ENCODE measurements at places on chromosomes 5 and 9.

DNA sequence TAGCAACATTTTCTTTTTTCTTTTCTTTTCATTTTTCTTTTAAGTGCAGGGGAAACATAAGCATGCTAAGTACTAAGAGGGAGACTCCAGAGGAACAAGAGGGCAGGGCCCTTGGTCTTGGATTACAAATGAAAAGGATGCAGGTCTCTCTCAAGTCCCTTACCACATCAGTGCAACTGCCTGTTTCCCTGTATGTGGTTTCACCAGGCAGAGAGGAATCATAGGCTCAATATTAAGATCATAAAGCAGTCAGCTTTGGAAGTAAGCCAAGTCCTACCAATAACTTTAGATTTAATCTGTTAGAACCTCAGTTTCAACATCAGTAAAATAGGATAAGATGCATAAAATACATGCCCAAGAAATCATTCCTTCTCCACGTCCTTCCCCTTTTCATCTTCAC is 422.7 kb upstream of the PAPPA start:
- DNase-seq, result no peak

DNA sequence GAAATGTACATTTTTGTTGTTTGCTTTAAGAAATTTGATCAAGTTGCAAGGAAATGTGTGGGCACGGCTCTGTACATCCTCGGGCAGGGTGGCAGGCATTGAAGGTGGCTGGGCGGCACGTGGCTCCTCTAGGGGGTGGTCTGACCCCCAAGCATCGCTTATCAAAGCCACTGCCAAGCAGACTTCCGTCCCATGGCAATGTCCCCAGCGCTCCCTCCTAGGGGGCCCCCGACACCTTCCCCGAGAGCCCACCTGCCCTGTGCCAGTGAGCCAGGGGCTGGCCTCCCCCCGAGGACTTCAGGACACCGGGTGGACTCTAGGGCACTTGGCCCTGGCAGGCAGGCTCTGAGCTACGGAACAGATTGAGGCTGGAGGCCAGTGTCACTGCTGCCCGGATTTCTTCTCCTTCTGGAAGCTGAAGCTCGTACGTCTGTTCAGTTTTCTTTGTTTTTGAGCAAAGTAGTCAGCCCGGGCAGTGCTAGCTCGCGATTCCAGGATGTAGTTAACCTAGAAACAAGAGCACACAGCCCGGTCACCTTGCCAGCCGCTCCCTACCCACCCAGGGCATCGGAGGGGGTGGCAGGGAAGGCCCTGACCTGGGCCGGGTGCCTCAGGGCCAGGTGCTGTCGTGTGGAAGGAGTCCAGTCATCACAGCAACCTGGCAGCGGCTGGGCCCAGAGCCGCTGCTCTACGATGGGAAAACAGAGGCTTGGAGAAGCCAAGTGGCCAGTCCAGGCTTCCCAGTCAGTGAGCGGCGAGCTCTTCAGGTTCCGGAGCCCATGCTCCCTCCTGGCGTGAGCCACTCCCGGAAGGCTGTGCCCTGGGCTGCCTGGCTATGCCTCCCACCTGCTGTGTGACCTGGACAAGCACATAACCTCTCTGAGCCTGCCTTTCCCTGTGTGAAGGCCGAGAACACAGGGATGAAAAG is 177.1 kb downstream of the GAPVD1 start:
- no peak for DNase-seq

DNA sequence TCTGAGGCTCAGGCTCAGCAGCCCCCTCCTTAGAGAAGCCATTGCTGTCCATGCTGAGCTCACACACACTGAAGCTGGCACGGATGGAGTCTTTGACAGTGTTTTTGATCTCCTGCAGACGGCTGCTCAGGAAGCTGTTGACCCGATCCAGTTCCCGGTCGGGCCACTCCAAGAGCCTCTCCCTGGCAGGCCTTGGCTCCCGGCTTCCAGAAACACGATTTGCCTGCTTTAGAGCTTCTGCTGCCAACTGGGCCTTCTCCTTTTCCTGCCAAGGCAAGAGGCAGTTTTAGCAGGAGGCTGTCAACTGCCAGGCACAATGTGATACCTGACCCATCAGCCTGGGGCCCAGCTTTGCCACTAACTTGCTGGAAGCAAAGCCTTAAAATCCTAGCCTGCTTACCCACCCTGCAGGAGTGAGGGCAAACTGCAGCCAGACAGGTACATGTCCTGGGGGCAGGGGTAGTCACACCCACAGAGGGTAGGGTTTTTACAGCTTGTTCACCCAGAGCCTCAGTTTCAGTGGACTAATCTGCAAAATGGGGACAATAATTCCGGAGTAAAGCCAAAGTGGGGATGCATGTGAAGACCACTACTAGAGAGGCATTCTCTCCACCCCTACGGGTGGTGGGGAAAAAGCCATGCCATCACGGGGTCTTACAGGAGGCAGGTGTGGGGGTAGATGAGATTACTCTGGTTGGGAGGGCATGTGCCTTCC is 8.3 kb upstream of the DDX41 start:
- DNase-seq, result no peak

DNA sequence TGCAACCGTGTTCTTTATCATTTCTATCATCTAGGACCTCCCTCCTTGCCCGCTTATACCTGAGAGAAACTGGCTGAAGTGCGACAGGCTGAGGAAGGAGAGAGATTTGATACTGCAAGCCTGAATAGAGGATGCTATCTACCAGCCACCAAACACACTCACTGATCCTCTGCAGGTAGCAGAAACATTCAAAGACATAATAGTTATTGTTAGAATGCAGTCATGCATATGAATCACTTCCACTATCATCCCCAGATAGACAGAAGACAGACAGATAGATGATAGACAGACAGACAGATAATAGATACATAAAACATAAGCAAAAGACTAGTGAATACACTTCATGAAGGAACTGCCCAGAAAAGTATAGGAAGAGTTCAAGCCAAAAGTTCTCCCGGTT is 32.9 kb downstream of the FAM81B start:
- DNase-seq, result no peak

GRCh38 chr9:133509179-133510083 is 15.3 kb downstream of the MYMK start:
- DNase-seq, result peak; percentile 19

DNA sequence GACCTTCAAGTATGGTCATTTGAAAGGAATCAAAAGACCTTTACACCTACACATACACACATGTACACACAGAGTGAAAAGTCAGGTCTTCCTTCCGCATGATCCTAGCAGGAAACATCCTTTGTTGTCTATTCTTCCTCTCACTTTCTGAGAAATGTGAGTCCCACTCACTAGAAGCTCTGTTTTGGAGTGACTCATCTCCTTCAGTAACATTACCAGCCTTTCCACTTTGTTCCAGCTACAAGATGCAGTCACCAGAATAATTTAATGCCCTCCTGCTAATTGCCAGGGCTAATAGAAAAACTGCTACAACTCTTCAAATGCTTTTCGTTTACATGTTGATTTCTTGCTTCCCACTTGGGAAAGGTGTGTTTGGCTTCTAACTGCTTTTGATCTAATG is 417.3 kb downstream of the RASEF start:
- no peak for DNase-seq

GRCh38 chr5:142922223-142922952 is 152.2 kb downstream of the ARHGAP26 start:
- DNase-seq, result peak; percentile 57

DNA sequence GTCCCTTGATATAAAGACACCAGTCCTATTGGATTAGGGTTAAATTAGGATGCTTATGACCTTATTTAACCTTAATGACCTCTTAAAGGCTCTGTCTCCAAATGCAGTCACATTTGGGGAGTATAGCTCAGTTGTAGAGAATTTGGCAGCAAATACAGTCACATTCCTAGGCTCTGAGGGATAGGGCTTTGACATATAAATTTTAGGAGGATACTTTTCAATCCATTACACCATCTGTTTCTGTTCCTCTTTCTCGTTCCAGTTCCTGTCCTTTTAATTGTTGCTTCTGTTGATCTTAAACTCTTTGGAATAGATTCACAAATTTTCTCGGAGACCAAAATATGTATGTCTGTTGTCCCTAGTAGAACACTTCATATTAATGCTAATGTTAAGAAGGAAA is 390.0 kb upstream of the PCSK5 start:
- no peak for DNase-seq

- DNase-seq, result no peak
These were observed 25.7 kb upstream of the KCNV2 start for GRCh38 chr9:2691626-2692025.

DNA sequence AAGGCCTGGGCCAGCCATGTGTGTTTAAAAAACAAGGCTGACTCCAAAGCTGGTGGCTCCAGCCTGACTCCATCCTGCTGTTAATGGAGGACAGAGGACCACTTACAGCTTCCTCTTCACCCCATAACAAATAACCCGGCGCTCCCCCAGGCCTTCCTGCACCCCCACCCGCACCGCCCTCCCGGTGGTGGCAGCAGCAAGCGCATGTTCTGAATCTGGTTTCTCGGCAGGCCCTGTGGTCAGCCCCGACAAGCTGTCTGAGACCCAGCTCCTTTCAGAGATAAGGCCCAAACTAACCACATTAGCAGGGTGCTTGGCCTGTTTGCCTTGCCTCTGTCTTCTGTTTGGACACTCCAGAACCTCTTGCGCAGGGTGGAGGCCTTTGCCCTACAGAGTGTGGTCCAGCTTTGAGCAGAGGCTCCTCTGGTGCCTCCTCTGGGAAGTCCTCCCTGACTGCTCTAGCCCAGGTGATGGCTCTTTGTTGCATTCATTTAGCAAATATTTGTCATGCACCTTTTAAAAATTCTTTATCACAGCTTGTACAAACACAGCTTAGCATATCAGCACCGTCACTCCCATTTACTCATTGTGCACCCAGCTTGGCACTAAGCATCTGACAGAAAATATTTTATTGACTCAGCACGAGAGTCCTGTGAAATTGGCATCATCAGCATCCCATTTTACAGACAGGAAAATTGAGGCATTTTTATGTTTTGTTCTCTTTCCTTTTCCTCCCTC is 78.4 kb downstream of the NDFIP1 start:
- peak; percentile 1 for DNase-seq

DNA sequence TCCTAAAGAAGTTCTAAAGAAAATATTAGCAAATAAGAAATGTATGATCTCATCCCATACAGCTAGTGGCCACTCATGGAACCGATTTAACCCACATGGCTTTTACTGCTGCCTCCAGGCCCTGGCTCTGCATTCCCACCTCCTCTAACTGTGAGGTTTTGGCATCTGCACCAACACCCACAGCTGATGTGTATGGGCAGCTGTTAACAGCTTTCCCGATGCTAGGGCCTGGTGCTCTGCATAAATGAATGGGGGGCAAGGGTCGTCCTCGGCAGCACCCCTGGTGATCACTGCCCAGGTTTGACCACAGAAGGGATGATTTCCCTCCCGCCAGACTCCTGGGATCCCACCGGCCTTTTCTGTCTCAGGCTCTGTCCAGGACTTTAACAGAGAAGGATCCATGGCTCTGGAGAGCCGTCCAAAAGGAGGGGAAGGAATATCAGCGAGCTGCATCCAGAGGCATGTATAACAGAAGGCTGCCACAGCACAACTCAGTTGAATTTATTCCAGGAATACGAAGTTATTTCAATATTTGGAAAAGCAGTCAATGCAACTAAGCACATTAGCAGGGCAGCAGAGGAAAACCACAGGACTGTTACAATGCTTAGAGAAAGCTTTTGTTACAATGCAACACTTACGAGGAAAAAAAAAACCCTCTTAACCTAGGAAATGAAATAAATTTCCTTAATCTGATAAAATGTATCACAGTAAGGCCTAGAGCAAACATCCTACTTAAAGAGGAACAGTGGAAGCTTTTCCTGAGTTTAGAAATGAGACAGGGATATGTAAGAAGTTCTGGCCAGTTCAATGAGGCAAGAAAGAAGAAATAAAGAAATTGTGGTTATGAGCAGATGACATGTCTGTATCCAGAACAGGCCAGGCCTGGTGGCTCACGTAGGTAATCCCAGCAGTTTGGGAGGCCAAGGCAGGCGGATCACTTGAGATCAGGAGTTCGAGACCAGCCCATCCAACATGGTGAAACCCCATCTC is 63.1 kb downstream of the NACC2 start:
- no peak for DNase-seq

DNA sequence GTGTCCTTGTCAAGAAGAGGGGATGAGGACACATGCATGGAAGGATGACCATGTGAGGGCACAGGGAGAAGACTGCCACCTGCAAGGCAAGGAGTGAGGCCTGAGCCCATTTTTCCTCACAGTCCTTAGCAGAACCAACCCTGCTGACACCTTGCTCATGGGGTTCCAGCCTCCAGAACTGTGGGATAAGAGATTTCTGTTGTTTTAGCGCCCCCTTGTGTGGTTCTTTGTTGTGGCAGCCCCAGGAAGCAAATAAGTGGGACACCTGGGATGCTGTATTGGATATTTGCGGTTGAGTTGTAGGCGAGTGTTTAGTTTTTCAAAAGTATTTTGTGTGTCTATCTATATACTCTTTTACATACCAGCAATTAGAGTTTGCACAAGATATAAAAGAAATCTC is 206.4 kb downstream of the NXNL2 start:
- no peak for DNase-seq

DNA sequence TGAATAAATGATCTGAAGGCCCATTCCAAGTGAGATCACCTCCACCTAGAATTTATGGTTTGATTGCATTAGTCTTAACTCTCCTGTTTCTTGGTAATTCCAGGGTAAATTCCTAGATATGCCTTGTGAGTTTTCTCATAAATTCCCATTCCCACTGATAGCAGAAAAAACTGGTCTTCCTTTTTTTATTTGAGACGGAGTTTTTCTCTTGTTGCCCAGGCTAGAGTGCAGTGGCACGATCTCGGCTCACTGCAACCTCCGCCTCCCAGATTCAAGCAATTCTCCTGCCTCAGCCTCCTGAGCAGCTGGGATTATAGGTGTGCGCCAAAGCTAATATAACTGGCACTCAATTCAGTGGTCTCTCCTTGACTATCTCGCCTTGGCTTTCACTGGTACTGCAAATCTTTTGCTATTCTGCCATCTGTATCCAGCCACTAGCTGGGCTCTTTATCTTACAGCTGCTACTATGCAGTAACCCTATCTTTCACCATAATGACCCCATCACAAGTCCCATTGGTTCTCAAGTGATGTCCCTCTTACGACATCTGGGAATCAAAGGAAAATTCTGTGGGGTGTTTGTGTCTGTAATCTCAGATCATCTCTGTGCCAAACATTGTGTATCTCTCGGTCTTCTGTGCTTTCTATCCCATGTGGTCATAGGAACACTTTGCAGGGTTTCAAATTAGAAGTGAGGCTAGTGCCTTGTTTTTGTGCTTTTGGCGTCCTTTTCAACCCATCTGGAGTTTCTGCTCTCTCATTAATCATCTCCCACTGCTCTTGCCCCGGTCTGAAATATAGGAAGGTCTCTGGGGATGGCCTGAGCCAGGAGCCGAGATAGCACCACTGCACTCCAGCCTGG is 14.4 kb downstream of the HNRNPK start:
- DNase-seq, result no peak

- DNase-seq, result no peak
These were observed 92.3 kb downstream of the FSTL4 start for GRCh38 chr5:133520062-133520461.

GRCh38 chr9:23740531-23740930 is 85.5 kb downstream of the ELAVL2 start:
- no peak for DNase-seq

GRCh38 chr5:175159956-175160355 is 284.0 kb downstream of the DRD1 start:
- no peak for DNase-seq

- DNase-seq, result no peak
These were observed 79.5 kb upstream of the PIP5K1B start for GRCh38 chr9:68625559-68625958.
